ENCODE measurements at places on chromosomes 3 and 15. TPM values are rescaled to one million over a fixed set of nuclear protein-coding genes. Genes with fewer than 3 reads are reported as not detected.

The AQP9 gene
- polyA plus RNA-seq, result not detected

GRCh38 chr15:42056934-42057798 is 36.3 kb upstream of the PLA2G4E start:
- H3K4me1 ChIP-seq, result peaks cover 3% of the 10 kb centered on the region
- peak; percentile 7 for DNase-seq
- no peaks in the 10 kb centered on the region for H3K36me3 ChIP-seq
- peak overlapping the region; percentile 49 for H3K27ac ChIP-seq
- H3K27me3 ChIP-seq, result peaks cover 19% of the 10 kb centered on the region
- H3K4me3 ChIP-seq, result peak overlapping the region; percentile 71

The HYAL1 gene
- polyA plus RNA-seq, result 0.75 TPM

The ACTC1 gene
- not detected for polyA plus RNA-seq

- no peaks in the 10 kb centered on the region for H3K27me3 ChIP-seq
- peak overlapping the region; percentile 81 for H3K27ac ChIP-seq
- H3K36me3 ChIP-seq, result peaks cover 10% of the 10 kb centered on the region
- peak overlapping the region; percentile 77 for H3K4me3 ChIP-seq
- peaks cover 47% of the 10 kb centered on the region for H3K4me1 ChIP-seq
- DNase-seq, result peak; percentile 27
These were observed 951 bp downstream of the TARS3 start for GRCh38 chr15:101723171-101723873.

- peaks cover 3% of the 10 kb centered on the region for H3K36me3 ChIP-seq
- no peak overlapping the region for H3K4me3 ChIP-seq
- peak; percentile 56 for DNase-seq
- H3K27me3 ChIP-seq, result no peaks in the 10 kb centered on the region
These were observed 131.5 kb upstream of the SATB1 start for GRCh38 chr3:18556503-18557135.

The TGM4 gene
- not detected for polyA plus RNA-seq

The P3H2 gene
- not detected for polyA plus RNA-seq

The RCN2 gene
- 40.3 TPM for polyA plus RNA-seq

DNA sequence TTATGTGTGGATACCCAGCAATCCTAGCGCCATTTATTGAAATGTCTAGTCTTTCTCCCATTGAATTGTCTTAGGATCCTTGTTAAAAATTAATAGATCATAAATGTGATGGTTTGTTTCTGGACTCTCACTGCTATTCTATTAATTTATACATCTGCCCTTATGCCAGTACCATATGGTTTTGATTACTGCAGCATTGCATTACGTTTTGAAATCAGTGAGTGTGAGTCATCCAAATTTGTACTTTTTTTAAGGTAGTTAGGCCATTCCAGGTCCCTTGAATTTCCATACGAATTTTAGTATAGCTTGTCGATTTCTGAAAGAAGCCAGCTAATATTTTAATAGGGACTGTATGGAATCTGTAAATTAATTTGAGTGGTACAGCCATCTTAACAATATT is 648.6 kb upstream of the ZNF385D start:
- H3K36me3 ChIP-seq, result no peaks in the 10 kb centered on the region
- H3K4me3 ChIP-seq, result no peak overlapping the region

The NLGN1 gene
- not detected for polyA plus RNA-seq

DNA sequence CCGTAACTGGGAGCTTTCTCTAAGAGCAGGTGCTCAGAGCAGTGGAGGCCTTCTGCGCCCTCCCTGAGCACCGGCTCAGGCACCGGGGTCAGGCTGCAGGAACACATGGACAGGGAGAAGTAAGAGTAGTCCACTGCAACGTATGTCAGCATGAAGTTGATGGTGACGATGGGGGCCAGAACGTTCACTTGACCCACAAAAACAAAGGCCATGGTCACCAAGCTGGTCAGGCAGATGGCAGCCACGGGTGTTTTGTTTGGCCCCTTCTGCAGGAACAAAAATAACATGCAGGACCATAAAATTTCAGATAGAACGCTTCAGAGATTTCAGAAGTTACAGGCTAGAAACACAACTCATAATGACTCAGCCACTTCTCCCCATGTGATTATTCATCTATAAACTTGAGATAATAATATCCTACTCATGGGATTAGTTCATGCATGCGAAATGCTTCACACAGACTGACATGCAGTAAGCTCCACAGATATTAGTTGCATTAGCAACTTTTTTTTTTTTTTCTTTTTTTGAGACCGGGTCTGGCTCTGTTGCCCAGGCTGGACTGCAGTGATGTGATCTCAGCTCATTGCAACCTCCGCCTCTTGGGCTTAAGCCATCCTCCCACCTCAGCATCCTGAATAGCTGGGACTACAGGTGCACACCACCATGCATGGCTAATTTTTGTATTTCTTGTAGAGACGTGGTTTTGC is 52.2 kb upstream of the HEG1 start:
- no peak for DNase-seq
- no peaks in the 10 kb centered on the region for H3K36me3 ChIP-seq
- no peak overlapping the region for H3K27ac ChIP-seq
- H3K4me3 ChIP-seq, result no peak overlapping the region
- no peaks in the 10 kb centered on the region for H3K27me3 ChIP-seq

DNA sequence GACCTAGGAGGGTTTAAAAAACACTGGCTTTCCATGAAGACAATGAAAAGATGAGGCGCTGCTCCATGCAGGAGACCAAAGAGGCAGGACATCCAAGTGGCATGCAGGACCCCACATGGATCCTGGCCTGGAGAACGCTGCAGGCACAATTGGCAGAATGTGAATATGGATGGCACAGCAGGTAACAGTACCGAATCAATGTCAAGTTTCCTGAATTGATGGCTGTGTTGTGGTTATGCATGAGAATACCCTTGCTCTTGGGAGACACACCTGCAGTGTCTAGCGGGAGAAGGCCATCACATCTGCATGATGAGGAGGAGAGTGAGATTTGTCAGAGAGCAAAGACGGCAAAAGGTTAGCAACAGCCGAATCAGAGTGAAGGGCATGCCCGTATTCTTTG is 74.3 kb upstream of the SEC13 start:
- no peaks in the 10 kb centered on the region for H3K36me3 ChIP-seq
- H3K27ac ChIP-seq, result no peak overlapping the region
- H3K27me3 ChIP-seq, result peaks cover 32% of the 10 kb centered on the region
- no peak for DNase-seq
- peak overlapping the region; percentile 52 for H3K4me3 ChIP-seq
